ENCODE measurements at places on chromosomes 12 and 14. TPM values are rescaled to one million over a fixed set of nuclear protein-coding genes. Genes with fewer than 3 reads are reported as not detected.

GRCh38 chr14:27605282-27605681, 1007.4 kb upstream of the NOVA1 start:
- H3K27ac ChIP-seq, result no peak overlapping the region
- DNase-seq, result no peak
- H3K27me3 ChIP-seq, result no peaks in the 10 kb centered on the region
- H3K36me3 ChIP-seq, result no peaks in the 10 kb centered on the region

GRCh38 chr12:104840262-104840661, 117.8 kb downstream of the SLC41A2 start:
- no peak for DNase-seq
- no peaks in the 10 kb centered on the region for H3K36me3 ChIP-seq
- H3K27me3 ChIP-seq, result no peaks in the 10 kb centered on the region

Gene DTX1
- total RNA-seq, result 5.5 TPM

Gene PARPBP
- total RNA-seq, result 5.8 TPM

Measured in astrocyte (in vitro differentiated cells and primary cell).